ENCODE measurements at places on chromosomes 6 and 20.

GRCh38 chr6:36722879-36723278, 25.3 kb downstream of the RAB44 start:
- no peak for DNase-seq

DNA sequence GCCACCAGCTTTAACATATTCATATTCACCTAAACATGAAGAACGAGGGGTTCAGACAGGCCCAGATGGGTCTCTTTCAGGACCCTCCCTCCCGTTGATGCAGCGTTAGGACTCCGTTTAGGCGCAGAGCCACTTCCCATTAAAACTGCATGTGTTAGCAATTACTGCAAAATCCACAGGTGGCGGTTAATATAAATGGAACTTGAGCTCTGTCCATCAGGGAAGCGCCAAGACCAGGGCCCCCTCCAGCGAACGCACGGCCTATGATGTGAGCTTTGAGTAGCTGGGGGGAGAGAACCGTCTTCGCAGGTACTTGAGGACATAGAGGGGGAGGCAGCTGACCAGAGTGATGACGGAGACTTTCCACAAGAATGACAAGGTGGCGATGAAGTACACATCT, 58.4 kb upstream of the NFATC2 start:
- DNase-seq = no peak

- DNase-seq = peak; percentile 86
Measured at GRCh38 chr6:26251354-26252076, 113.5 kb upstream of the BTN3A2 start.

DNA sequence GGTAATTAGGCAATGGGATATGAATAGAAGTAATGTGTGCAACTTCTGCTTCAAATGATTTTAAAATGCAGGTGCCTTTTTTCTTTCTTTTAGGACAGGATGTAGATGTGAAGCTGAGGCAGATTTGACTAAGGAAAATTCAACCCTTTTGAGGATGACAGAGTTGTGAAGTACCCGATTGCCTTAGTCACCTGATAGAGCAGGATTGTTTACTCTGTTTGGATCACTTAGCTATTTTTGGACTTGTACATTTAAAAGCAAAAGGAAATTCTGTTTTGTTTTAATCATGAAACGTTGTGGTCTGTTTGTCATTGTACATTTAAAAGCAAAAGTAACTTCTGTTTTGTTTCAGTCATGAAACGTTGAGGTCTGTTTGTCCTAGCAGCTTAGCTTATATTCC, 143.4 kb downstream of the FAM83B start:
- peak; percentile 43 for DNase-seq

DNA sequence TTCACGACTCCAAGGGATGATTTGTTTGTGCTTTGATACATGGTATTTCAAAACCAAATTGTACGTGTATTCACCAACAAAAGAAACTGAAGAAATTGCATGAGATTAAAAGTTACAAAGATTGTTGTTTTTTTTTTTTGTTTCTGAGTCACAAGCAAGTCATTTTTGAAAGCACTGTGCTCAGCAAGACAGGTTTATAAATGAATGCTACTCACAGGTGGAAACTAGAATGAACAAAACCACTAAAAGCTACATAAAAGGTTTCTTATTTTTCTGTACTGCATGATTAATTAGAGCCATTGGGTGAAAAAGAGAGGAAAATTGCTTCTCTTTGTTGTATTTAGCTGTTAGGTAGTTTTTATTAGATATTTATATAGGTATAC, 90.2 kb upstream of the RIPOR2 start:
- no peak for DNase-seq

- no peak for DNase-seq
Measured at GRCh38 chr6:137122612-137123011, 50.8 kb downstream of the IL22RA2 start.

DNA sequence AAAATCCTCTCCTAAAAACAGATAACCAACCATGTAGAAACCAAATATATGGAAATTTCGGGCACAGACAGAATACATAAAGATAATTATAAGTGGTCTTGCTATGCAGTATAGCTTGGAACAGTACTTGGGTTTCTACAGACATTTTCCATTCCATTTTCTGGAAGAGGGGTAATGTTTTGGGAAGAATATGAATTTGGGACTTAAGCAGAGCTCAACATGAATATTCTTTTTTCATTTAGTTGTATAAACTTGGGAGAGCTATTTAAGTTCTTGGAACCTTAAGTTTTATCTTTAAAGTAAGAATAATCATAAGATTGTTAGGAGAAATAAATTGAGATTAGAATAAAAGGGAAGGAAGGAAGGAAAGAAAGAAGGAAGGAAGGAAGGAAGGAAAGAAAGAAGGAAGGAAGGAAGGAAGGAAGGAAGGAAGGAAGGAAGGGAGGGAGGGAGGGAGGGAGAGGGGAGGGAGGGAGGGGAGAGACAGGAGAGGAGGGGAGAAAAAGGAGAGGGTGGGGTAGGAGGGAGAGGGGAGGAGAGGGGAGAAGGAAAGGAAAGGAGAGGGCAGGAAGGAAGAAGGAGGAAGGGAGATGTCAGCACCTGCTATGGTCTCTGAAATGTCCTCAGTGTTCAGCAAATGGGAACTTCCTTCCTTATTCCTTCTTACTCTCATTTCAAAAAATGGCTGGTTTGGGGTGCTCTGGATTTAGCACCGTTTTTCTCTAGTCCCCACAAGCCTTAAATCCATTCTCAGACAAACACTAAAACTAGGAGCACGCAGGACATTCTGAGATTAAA, 248.3 kb downstream of the LY86 start:
- no peak for DNase-seq

DNA sequence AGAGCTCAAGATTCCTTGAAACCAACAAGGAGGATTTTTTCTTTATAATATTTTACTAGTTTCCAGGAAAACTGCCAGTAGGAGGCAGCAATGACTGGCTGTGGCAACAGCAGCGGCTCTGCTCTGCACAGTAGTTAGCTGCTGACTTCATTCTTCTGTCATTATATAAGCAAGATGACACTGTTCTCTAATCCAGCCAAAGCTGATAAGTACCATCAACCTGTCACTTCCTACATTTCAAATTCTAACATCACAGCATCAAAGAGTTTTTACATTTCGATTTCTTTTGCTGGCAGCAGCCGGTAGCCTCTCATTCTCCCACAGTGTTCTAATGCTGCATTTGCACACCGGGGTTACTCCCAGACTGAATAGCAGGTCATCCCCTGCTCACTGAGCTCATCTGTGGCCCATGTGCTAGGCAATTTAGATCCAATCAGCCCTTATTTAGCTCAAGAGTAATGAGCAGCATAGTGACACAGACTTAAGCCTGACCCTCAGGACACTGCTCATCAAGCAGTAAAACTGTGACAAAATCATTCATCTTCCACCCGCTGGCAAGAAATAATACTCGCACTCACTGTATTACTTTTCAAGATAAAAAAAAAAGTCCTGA, 67.8 kb downstream of the MMS22L start:
- DNase-seq = peak; percentile 64

- no peak for DNase-seq
Measured at GRCh38 chr6:25315194-25316177, 36.3 kb downstream of the CARMIL1 start.

- no peak for DNase-seq
Measured at GRCh38 chr6:21604081-21604480, 10.5 kb downstream of the SOX4 start.

- DNase-seq = no peak
Measured at GRCh38 chr6:156347656-156348055, 429.5 kb upstream of the ARID1B start.

GRCh38 chr20:58634059-58634458, 17.0 kb upstream of the STX16 start:
- DNase-seq = no peak

- no peak for DNase-seq
Measured at GRCh38 chr6:149313070-149313469, 4.4 kb upstream of the TAB2 start.

GRCh38 chr6:2491137-2491536, 245.7 kb upstream of the GMDS start:
- DNase-seq = no peak

DNA sequence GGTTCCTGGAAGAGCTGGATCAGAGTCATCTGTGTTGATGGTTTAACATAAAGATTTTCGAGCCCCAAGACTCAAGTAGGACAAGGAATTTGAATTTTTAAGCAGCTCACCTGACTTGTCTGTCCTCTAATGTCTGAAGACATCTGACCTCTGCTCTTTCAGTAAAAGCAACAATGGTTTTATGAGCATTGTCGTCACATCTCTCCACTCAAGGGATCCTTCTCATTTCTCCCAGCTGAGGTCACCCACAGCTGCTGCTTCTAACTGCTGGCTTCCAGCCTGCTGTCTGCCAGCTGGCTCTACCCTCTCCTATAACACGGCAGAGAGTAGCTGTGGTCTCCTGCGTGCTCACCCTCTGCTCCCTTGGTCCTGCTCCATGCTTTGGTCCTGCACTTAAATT, 24.7 kb upstream of the HDAC2 start:
- DNase-seq = peak; percentile 98

DNA sequence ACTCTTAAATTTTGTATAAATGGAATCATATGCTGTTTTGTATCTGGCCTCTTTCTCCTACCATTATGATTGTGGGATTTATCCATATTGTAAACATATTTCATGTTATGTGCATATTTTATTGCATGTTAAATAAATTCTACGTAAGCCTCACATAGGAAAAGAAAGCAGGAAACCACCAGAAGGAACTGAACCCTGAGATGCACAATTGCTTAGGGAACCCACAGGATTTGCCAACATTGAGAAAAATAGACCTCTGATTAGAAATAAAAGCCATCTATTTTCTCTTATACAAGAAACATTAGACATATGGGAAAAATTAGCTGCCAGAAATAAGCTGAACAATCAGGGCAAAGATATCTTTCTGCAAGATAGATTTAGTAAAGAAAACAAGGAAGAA, 111.2 kb upstream of the CARMIL1 start:
- DNase-seq = no peak

DNA sequence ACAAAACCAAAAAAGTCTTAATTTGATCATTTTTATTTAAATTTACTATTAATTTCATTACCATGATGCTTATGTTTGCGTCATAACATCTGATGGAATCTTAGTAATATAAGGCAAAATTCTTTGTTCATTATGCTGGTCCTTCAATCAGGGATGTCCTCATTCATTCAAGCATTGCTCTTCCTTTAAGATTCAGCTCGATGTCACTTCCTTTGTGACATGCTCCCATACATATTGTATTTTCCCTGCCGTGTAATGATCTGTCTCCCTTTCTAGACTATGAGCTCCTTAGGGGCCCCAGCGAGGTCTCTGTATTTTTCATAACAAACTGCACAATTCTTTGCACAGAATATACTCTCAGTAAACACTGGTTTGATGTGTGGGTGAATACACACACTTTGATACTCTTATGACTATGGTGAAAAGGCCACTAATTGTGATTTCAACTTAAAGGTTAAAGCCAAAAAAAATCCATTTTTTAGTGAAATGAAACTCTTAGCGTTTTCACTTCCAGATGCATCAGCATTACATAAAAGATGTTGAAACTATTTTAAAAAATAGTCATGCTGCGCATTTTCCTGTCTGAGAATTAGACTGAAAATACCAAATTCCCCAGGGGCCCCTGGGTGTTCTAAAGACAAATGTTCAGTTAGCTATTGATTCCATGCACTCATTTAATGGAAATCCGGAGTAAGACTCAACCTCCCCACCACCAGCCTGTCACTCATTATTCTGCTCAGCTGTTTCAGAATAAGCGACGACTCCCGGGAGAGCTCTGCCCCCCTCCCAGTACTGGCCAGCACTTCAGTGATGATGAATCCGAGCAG, 169.7 kb downstream of the ATXN1 start:
- no peak for DNase-seq

DNA sequence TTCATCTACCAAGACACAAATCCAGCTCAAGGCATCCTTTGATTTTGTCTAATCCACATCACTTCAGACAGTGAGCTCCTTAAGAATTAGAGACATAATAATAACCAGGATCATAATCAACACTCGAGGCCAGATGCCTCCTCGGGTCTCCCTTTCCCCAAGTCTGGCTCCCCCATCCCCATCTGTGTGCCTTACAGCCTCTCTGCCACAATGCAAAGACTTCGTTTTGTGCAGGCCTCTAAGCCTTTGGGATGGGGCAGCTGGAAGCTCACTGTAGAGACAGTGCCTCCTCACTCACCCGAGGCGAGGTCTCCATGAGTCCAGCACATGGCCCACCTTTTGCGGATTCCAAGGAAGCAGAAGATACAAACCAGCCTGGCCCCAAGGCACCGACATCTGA, 30.3 kb downstream of the LRFN2 start:
- no peak for DNase-seq

GRCh38 chr20:36322131-36322530, 16.0 kb downstream of the DLGAP4 start:
- no peak for DNase-seq

DNA sequence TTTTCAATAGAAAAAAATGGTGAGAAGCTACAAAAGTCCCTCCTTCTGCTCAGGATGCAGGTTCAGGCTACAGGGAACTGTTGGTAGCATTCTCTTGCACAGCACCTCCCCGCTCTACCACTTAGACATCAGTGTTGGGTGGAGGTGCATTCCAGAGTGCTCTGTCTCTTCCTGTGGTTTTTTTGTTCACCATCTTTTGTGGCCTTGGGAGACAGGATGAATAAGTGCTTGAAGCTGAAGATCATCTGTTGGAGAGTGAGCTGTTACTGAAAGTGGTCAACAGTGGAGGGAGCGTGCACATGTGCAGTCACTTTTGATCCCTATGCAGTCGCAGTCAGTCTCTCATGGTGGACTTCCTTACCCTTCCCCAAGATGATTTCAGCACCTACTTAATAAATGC, 16.6 kb upstream of the BTBD3 start:
- DNase-seq = peak; percentile 90

DNA sequence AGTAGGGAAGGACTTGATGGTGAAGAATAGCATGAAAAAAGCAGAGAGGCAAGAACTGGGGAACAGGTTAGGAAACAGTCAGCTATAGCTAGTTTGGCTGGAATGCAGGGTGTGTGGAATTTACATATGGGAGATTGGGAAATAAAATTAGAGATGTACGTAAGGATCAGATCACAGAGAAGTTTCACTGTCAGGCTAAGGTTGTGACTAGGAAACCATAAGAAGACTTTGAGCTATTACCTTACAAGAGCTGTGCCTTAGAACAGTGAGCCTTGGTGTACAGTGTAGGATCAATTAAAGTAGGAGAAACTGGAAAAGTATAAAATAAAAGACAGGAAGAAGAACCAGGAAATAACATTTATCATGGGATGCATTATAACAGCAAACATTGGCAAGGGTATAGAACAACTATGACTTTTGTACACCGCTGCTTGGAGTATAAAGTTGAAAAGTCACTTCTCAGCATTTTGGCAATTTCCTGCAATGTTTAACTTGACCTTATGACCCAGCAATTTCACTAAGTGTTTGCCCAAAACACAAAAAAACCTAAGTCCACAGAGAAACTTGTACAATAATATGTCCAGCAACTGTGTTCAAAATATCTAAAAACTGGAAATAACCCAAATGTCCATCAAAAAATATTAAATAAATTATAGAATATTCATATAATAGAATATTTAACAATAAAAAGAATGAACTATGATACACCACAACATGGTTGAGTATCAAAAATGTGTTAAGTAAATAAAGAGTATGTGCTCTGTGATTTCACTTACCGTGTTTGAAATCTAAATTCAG, 31.2 kb upstream of the SPTLC3 start:
- DNase-seq = no peak

- DNase-seq = no peak
Measured at GRCh38 chr20:31508517-31509244, 5.6 kb upstream of the HM13 start.

All from HCEC 1CT (cell line).